ENCODE measurements at places on chromosomes 1 and 21.

DNA sequence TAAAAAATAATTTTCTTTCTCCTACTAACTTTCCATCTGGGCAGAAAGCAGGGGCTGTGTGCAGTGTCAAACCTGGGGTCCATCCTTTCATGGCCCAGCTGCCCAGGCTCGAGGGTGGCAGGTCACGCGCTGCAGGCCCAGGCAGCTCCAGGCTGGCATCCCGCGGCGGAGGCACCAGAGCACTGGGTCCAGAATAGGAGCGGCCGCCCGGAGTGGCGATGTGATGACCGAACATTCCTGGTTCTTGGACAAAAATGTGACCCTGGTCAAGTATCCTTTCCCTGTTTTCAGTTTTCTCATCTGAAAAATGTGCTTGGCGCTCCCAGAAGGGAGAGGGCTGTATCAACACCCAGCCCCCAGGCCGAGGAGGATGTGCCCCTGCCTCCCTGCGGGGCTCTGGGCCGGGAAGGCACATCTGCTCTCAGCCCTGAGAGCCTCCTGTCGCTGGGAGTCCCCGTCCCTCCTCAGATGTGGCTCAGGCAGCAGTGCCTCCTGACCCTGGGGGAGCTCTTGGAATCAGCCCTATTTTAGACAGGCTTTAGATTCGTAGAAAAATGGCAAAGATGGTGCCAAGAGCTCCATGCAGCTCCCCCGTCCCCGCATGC lies 29.3 kb downstream of the SLX9 start:
- H3K4me3 ChIP-seq, result no peak overlapping the region
- DNase-seq, result no peak
- no peak overlapping the region for H3K27ac ChIP-seq
- H3K27me3 ChIP-seq, result no peaks in the 10 kb centered on the region
- no peaks in the 10 kb centered on the region for H3K36me3 ChIP-seq
- H3K4me1 ChIP-seq, result peaks cover 19% of the 10 kb centered on the region

DNA sequence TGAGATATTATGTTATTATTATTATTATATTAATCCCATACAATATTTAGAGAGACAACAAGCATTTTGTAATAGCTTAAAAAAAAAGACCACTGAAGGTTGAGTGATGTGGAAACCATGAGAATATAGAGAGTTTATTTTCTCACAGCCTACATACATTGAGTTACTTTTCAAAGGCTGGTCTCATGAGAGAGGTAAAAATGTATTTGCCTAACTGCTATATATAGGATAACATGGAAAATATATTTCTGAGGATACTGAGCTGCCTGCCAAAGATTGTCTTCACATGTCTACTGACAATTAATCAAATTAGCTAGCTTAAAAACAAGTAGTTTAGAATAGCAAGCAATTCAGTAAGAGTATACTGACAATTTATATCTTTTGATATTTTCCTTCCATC lies 192.2 kb upstream of the NRIP1 start:
- no peaks in the 10 kb centered on the region for H3K27me3 ChIP-seq
- no peak overlapping the region for H3K27ac ChIP-seq
- H3K4me1 ChIP-seq, result no peaks in the 10 kb centered on the region
- H3K36me3 ChIP-seq, result no peaks in the 10 kb centered on the region
- DNase-seq, result no peak

DNA sequence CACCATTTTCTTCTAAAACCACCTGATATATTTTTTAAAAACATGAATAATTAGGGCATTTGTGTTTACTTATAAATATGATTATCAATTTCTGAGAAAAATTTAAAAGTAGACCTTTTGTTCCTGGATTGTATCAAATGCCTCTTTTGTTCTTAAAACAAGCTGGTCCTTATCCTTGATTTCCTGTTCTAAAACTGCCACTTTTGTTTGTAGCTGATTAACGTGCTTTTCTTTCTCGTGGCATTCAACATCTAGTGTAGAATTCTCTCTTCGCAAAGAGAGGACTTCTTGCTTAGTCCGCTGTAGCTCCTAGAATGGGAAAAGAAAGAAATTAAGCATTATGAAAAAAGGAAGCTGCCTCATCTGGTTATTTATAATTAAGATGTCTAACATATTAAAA lies 25.0 kb downstream of the SASS6 start:
- H3K4me1 ChIP-seq, result no peaks in the 10 kb centered on the region
- no peaks in the 10 kb centered on the region for H3K27me3 ChIP-seq
- no peak overlapping the region for H3K4me3 ChIP-seq
- no peak for DNase-seq

DNA sequence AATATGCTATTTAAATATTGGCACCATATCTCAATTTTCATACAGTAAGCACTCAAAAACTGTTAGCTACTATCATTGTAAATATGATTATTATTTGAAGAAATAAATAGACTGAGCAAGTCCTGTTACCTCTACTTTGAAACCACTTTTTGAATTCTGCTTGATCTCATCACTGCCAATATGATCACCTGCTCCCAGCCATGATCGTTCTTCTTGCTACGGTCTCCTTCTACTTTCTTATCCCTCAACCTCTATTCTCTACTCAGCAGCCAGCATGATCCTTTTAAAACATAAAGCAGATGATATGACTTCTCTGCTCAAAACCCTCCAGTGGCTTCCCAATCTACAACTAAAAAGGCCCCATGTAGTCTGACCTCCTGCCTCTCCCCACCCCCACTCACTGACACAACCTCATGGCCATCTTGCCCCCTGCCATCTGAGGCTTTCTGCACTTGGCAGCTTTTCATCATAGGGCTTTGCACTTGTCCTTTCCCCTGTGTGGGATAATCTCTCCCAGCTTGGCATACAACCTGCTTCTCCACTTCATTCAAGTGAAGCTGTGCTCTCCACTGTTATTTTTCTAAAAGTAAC lies 27.2 kb downstream of the CD34 start:
- H3K36me3 ChIP-seq, result no peaks in the 10 kb centered on the region
- peak; percentile 44 for DNase-seq
- H3K27ac ChIP-seq, result peak overlapping the region; percentile 97
- H3K4me1 ChIP-seq, result peaks cover 47% of the 10 kb centered on the region

GRCh38 chr1:202194328-202194648 lies 689 bp downstream of the LGR6 start:
- H3K27me3 ChIP-seq, result peaks cover 25% of the 10 kb centered on the region
- H3K36me3 ChIP-seq, result no peaks in the 10 kb centered on the region
- H3K4me3 ChIP-seq, result no peak overlapping the region
- H3K4me1 ChIP-seq, result peaks cover 5% of the 10 kb centered on the region
- no peak for DNase-seq
- H3K27ac ChIP-seq, result no peak overlapping the region

Data from activated T-cell treated with anti-CD3 and anti-CD28 coated beads, Interleukin-2, amount 50 U/mL, for 72 hours (primary cell).